ENCODE measurements at places on chromosomes 6 and 20.

DNA sequence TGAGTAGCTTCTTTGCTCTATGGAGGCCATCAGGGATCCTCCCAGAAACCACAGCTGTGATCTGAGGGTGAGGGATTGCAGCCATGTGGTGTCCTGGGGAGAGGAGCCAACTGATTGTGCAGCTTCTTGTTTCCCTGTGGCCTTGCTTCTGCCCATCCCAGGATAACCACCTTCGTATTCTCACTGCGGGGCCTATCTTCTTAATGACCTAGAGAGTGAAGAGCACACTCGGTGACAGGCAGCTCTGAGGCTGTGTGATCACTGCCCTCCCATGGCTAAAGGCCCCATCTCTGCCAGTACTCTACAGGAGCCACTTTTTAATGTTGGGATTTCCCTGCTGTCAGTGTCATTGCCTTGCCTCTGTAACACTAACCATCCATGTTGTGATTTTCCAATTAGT lies 5.3 kb upstream of the RAET1L start:
- DNase-seq = no peak

GRCh38 chr20:3635346-3635745 lies 27.9 kb downstream of the GFRA4 start:
- DNase-seq = no peak

DNA sequence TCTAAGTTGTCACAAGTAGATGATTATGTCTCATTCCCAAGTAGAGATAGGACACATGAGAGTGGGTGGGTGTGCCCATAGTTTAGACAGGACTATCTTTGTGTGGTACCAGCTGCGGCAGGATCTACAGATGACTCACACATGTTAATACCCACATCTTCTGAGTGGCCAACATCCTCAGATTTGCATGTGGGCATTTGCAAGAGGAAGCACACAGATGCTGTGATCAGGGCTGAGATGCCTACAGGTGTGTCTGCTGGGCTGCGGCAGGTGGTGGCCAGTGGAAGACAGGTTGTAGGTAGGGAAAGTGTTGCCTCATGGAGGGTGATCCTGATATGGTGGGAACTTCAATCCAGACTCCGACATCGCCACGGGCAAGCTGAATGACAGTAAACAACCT lies 50.8 kb downstream of the UTRN start:
- peak; percentile 52 for DNase-seq

DNA sequence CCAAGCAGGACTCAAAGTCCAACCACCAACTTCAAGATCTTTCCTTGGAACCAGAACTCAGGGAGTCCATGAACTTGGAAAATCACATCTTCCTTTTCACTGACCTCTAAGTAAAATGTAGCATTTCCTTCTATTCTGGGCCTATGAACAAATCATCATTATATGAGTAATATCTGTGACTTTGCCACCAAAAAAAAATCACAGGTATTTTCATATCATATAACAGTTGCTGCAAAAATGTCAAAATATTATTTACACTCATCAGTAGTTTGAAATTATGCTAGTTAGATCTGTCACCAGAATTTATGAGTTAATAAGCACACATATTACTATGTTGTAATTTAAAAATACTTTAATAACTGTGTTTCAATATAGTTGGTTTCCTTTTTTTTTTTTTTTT lies 27.3 kb upstream of the TLDC2 start:
- DNase-seq = no peak

DNA sequence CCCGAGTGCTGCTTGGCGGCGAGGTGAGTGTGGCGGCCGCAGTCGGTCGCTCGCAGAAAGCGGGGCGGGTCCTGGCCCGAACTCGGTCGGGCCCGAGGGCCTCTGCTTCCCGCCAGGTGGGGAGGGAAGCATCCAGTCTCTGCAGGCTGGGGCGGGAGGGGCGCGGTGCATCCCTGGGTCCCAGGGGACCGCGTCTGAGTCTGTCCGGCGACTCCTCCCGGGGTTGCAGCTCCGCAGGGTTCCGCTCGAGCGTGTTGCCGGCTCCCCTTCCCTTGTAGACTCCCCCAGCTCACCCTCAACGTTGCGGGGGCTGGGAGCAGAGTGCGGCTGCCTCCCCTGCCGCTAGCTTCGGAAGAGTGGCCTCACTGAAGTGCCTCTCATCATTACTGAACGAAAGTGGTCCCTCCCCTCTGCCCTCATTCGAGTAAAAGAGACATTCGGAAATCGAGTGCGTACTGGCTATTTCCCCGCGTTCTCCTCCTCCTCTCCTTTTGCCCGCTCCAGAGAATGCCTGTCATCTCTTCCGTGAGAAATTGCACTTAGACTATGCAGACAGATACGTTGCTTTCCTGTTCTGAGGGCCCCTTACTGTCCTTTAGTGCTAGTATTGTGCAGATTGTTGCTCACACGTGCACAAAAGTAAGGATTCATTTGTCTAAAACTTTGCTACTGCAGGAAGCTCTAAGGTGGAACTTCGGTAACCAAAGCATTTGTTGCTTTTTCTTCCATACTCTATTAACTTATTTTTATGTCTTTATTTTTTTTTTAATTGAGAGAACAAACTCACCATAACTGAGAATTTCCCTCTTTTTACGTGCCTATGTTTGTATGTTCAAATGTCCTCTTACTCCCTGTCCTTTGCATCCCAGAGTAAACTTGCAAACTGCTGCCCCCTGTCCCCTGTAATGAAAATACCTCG lies 751 bp downstream of the MAP3K4 start:
- peak; percentile 34 for DNase-seq

- no peak for DNase-seq
These were observed 95.0 kb downstream of the LRFN2 start for GRCh38 chr6:40492187-40492586.

GRCh38 chr20:10131732-10132345 lies 86.8 kb upstream of the SNAP25 start:
- no peak for DNase-seq

GRCh38 chr6:38514399-38514798 lies 125.3 kb downstream of the BTBD9 start:
- DNase-seq = no peak

DNA sequence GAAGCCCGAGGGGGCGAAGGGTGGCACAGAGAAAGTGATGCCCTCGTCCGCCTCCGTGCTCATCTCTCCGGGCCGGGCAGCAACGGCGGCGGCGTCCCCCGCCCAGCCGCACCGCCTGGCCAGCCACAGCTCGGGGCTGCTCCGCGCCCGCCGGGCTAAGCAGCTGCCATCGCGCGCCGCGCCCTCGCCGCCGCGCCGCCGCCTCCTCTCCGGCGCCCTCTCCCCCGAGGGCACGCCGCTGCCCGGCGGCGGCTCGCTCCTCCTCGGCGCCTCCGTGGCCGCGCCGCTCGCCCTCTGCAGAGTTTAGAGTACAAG lies 225 bp downstream of the MAP3K5 start:
- no peak for DNase-seq

DNA sequence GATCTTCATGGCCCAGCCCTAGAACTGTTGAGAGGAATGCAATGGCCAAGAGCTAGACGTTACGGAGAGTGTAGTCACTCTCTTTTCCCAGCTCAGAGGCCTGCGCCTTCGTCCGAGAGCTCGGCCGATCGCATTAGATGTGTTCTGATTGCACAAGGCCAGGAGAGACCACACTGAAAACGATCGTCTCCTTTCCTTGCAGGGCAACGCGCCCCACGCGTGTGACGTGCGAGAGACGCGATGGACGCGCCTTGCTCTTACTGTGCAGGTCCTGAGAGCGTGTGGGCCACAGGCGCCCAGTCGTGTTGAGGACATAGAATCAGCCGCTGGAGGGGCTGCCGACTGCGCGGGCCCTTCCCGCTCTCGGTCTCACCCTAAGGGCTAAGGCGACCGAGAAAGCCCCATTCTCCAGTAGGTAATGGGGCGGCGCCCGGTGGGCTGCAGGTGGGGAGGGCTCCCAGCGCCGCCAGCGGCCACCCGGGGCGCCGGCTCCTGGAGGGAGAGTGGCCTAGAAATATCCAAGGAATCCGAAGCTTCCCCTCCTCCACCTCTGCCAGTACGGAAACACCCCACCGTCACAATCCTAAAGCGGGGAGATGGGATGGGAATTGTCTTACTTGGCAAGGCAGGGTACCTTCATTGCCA lies 26.9 kb downstream of the TFAP2B start:
- no peak for DNase-seq

- no peak for DNase-seq
These were observed 731.6 kb upstream of the MMS22L start for GRCh38 chr6:98014442-98015201.

DNA sequence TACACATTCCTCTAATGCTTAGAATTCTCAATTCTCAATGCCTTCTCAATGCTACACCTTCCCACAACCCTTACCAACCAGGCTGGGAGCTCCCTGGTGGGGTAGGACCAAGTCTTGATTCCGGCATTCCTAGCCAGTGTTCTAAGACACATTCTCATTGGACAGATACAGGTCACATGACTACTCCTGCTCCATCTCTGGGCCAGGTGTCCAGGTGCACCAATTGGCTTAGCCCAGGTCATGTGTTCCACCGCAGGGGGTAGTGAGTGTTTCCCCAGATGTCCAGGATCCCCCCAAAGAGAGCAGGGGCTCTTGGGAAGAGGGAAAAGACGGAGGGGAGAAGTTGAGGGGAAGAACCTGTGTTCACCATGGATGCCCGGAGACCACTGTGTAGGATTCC lies 58.7 kb upstream of the MLN start:
- no peak for DNase-seq

GRCh38 chr6:143399176-143399575 lies 51.3 kb downstream of the ADAT2 start:
- DNase-seq = no peak

- DNase-seq = no peak
These were observed 726.4 kb upstream of the SLC35B3 start for GRCh38 chr6:9161731-9162130.

DNA sequence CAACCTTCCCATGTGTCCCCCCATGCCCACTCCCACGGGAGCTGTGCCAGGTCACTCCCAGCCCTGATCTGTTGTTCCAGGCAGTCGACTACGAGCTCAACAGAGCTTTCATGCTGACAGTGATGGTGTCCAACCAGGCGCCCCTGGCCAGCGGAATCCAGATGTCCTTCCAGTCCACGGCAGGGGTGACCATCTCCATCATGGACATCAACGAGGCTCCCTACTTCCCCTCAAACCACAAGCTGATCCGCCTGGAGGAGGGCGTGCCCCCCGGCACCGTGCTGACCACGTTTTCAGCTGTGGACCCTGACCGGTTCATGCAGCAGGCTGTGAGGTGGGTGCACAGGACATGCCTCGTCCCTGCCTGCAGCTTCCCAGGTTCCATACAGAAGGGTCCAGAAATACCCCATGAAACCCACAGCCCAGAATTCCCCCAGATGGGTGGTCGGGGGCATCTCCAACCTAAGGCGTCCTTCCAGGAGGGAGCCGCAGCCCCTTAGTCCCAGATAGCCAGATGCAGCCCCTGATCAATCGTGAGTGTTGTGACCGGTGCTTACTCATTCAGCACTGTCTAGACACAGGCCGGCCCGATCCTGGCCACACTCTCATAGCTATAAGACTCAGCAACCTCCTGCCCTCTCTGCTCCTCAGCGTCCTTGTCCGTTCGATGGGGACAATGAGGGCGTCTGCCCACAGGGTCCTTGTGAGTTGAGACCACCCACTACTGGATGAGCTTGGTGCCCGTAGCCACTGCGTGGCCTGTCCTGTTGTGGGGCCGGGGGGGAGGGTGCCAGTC lies 142.1 kb downstream of the TAF4 start:
- no peak for DNase-seq

GRCh38 chr20:31597481-31597855 lies 7.6 kb upstream of the ID1 start:
- DNase-seq = no peak

DNA sequence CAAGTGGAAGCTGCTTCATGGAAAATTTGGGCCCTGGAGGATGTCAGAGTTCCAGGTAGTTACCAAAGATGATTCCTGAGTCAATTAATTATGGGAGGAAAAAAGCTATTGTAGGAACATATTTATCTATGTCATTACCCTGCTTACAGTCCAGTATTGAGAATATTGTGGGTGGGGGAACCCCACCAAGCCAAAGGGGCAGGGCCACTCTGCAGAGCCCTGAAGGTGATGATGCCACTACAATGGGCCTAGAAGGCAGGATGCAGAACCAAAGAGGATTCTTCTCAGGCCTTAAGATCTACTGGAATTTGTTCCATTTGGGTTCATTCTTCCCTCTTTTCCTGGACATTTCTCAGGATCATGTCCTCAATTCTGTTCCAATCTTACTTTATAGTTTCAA lies 375.2 kb upstream of the MARCKS start:
- DNase-seq = no peak

DNA sequence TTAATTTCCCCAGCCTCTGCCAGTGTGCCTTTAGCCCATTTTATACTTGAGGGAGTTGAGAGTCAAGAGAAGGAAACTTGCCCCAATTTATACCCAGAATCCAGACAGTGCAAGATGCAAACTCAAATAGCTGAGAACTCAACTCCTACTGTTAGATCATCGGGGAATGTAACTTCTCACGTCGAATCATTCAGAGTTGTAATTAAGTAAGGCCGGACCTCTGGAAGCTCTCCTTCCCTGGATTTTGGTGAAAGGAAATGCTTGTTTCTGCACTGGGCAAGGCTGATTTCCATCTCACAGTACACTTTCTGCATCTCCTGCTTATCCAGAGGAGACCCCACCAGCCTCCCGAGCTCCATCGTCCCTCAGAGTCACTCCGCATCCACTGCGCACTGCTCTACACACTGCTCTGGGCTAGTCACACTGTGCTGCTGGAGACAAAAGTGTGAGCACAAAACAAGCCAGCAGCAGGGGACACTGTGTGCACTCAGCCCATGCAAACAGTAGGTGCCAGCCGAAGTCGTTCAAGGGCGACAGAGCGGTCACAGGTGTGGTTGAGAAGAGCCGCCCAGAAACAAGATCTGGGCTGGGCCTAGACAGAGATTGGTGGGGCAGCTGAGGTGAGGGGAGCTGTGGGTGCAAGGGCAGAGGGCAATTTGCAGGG lies 150.4 kb upstream of the QKI start:
- no peak for DNase-seq

DNA sequence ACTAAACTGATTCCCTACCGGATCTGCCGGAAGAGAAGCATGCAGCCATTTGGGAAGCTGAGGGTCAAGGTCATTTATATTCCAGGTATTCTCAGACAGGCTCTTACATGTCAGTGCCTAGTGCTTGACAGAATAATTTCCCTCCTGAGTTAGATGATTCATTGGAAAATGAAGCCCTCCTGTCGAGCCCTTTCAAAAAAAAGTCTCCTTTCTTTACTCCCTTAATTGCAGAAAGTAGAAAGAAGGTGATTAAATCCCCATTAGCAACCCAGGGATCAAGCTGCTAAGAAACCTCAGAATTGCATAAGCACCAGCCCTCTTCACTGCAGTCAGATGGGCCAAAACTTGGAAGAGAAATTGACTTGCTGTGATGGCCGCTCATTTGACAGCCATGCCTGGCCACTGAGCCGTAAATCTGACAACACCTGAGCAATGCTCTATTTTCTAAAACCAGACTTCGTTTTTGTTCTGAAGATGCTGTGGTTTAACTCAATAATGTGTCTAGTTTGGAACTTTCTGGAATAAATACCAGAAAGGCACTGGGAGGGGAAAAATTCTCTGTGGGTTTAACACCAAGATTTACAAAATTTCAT lies 61.0 kb upstream of the ARMH2 start:
- no peak for DNase-seq

DNA sequence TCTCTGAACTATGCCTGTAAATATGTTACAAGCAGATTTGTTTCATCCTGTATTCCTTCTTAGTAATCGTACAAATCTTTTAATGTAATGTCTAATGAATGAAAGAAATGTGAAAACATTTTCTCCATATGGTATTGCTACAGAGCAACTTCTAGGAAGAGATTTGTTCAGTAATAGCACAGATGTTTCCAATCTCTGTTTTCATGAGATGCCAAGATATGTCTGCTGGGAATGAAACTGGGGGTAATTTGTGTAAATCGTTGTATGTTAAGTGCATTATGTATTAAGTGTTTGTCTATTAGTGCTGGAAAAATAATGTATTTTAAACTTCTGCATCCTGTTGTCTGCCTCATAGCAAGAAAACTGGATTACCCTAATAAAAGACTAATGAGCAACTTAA lies 722.2 kb upstream of the EYS start:
- no peak for DNase-seq

Data from CD4-positive, alpha-beta T cell treated with Interleukin-4 for 1 hour (primary cell).